ENCODE measurements at places on chromosomes 3 and 15.

DNA sequence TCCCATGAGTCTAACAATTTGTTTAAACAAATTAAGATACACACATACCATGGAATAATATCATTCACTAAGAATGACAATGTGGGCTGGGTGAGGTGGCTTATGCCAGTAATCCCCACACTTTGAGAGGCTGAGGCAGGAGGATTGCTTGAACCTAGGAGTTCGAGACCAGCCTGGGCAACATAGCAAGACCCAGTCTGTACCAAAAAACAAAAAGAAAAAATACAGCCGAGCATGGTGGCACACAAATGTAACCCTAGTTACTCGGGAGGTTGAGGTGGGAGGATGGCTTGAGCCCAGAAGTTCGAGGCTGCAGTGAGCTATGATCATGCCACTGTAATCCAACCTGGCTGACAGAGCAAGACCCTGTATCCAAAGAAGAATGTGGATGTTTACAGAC is 4.0 kb upstream of the ZNF710 start:
- no peak for DNase-seq

GRCh38 chr3:120550546-120550945 is 45.6 kb upstream of the NDUFB4 start:
- no peak for DNase-seq

- DNase-seq = no peak
These were observed 18.9 kb downstream of the RAP2B start for GRCh38 chr3:153180860-153181372.

GRCh38 chr15:33660151-33660550 is 308.1 kb upstream of the CHRM5 start:
- DNase-seq = no peak

DNA sequence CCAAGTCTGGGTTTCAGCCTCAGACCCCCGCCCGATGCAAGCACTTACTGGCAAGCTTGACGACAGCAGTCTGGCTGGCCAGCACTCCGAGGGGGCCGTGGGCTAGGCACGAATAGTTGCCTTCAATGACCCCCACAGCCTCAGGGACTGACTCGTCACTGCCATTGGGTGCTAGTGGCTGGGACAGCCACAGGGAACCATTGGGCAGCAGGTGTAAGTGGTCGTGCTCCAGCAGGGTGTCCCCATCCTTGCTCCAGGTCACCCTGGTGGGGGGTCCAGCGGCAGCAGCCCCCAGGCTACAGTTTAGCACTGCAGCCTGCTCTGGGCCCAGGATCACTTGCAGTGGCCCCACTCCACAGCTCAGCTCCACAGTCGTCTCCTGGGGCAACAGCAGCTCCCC is 11.8 kb downstream of the IGDCC4 start:
- DNase-seq = no peak

GRCh38 chr3:12486916-12487315 is 2.6 kb downstream of the TSEN2 start:
- DNase-seq = no peak

GRCh38 chr3:150055332-150055731 is 84.6 kb upstream of the PFN2 start:
- no peak for DNase-seq

GRCh38 chr3:19254189-19254588 is 105.9 kb downstream of the KCNH8 start:
- no peak for DNase-seq

GRCh38 chr3:50164984-50165909 is 10.1 kb downstream of the SEMA3F start:
- no peak for DNase-seq

- no peak for DNase-seq
These were observed at the start of gene GCSAM for GRCh38 chr3:112132975-112133448. Gene GCSAM (minus strand): TSS chr3:112133248. CDS start chr3:112133120, 128 bp downstream.

DNA sequence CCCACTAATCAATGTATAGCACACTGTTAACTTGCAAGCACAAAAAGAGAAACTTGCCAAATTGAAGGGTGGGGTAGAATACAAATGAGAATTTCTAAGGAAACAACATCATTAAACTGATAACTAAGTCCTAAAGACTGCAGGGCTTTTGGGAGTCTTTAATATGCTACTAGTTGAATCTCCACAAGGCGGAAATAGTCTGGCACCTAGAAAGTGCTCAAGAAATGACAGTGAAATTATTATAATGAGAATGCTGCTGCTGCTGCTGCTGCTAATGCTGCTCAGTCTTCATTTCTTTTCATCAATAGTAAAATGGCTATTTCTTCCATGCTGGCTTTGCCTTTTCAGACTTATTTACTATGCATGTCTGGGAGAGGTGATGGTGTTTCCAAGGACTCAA is 91.8 kb downstream of the BTD start:
- no peak for DNase-seq

- peak; percentile 28 for DNase-seq
These were observed 716.9 kb downstream of the ZBBX start for GRCh38 chr3:166663194-166663593.

GRCh38 chr15:41010345-41010744 is 57.1 kb downstream of the CHAC1 start:
- no peak for DNase-seq

DNA sequence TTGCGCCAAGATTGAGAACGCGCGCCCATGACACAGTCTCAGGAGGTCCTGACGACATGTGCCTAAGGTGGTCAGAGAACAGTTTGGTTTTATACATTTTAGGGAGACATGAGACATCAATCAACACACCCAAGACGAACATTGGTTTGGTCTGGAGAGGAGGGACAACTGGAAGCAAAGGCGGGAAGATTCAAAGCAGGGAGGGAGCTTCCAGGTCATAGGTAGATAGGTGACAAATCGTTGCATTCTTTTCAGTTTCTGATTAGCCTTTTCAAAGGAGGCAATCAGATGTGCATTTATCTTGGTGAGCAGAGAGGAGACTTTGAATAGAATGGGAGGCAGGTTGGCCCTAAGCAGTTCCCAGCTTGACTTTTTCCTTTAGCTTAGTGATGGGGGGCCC is 828.4 kb upstream of the DPPA4 start:
- DNase-seq = no peak

GRCh38 chr3:35320646-35321407 is 318.5 kb upstream of the ARPP21 start:
- DNase-seq = no peak

DNA sequence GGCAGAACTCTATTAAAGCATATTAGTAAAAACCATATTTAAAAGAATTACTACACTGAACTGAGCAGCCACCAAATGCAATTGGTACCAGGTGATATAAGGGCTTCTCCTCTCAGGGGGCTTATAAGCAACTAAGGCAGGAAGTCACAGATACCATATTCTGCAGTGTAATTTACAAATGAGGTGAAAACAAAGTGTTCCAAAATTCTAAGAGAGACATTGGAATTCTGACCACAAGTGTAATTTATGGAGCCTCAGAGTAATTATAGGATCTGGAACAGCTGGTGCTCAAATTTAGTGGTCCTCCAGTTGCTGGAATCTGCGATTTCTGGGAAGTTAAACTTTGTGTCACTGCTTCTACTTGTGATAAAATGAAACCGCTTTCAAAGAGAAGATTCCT is 3.1 kb upstream of the NR1I2 start:
- no peak for DNase-seq

GRCh38 chr3:49668414-49668797 is 5.7 kb upstream of the APEH start:
- DNase-seq = no peak

GRCh38 chr3:64023861-64024223 is 548 bp upstream of the PSMD6 start:
- DNase-seq = no peak
